ENCODE measurements at places on chromosomes 7 and 10.
A peak's percentile ranks its signal among the peaks of the same experiment; 100 is the strongest.

GRCh38 chr10:5297466-5297865 lies 67.3 kb upstream of the UCN3 start:
- peak; percentile 96 for DNase-seq

- DNase-seq, result no peak
Observed at GRCh38 chr10:17943033-17943745, 8.5 kb upstream of the SLC39A12 start.

DNA sequence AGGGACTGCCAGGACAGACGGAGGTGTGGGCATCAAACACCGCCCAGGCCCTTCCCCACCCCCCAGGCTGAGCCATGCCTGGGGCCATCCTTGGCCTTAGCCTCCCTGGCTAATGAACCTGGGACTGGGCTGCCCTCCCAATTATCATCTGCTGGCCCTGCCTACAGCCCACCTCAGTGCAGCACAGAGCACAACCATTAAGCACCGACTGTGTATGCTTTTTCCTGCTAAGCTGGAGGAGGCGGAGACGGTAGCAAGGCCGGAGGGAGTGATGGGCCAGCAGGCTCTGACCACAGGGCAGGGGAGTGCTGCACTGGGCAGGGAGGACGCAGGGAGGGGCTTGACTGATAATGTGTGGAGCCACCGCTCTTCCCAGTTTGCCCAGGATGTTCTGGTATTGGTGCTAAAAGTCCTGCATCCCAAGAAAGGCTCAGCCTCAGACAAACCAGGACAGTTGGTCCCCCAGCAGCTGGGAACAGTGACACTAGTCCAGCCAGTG lies 72.0 kb downstream of the C10orf143 start:
- DNase-seq, result no peak

GRCh38 chr10:47356708-47357107 lies 8.5 kb downstream of the RBP3 start:
- no peak for DNase-seq

- no peak for DNase-seq
Observed at GRCh38 chr7:158611541-158611940, 23.9 kb upstream of the PTPRN2 start.

DNA sequence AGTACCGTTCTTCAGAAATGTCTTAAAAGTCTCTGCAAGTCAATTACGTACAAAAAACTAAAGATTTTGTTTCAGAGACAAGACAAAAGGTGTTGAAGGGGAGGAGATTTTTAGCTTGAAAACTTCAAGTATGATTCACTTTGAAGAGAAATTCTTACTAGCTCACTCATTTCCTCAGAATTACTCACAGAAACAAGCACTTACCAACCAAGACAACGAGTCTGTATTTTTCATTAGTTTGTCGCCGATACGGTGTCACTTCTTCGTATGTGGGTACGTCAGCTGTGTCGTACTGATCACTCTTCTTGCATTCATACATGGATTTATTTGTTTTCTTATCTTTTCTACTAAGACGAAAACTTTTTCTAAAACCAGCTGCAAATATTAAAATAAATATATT lies 90.6 kb upstream of the ODAD2 start:
- DNase-seq, result no peak

DNA sequence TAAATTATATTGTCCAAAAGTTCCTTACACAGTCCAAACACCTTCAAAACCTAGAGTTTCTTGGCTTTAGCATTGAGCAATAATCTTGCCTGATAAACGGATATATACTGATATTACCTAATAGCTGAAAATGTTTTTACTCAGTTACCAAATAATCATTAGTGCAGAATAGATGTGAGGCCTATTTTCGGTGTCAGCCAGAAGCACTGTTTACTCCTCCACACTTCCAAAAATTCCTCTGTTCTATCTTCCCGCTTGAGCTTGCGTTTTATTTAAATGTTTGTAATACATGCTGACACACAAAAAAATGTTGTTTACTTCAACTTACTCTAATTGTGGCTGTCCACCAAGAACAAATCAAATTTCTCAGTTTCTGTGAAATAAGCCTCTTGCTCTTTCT lies 606.2 kb upstream of the TEX47 start:
- no peak for DNase-seq
